T-helper 2 cell (primary cell): ENCODE measurements at places on chromosomes 5 and 9.

DNA sequence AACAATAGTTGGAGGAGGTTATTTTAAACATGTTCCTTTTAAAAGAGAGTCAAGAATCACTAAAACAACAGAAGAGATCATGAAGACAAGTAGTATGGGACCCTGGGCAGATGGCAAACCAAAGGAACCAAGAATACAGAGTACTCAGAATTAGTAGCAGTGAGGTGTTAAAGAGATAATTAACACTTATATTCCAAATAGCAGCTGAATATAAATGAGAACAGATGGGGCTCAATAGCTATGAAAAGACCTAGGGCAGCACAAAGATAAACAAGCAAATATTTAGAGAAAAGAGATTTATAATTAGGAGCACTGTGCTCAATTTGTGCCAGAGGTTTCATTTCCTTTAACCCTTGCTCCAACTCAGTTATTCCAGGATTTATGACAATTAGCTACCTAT is 159.1 kb downstream of the FAM114A2 start:
- no peak for DNase-seq

DNA sequence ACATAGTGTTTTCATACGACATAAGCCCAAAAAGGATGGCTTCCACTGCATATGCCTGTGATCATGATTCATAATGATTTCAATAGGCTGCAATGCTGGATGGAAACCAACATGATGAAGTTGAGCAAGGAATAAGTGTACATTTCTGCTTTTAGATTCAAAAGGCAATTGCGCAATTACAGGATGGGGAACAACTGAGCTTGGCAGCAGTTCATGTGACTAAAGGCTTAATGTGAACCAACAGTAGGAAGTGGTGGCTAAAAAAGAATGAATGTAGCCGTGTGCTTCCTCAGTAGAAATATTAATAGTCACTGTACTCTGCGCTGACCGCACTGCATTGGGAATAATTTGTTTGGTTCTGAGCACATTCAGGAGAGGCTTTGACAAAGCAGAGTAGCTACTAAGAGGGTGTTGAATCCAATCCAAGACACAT is 51.2 kb downstream of the SLC1A3 start:
- no peak for DNase-seq

GRCh38 chr5:21184581-21184980 is 1196.6 kb upstream of the CDH18 start:
- no peak for DNase-seq

DNA sequence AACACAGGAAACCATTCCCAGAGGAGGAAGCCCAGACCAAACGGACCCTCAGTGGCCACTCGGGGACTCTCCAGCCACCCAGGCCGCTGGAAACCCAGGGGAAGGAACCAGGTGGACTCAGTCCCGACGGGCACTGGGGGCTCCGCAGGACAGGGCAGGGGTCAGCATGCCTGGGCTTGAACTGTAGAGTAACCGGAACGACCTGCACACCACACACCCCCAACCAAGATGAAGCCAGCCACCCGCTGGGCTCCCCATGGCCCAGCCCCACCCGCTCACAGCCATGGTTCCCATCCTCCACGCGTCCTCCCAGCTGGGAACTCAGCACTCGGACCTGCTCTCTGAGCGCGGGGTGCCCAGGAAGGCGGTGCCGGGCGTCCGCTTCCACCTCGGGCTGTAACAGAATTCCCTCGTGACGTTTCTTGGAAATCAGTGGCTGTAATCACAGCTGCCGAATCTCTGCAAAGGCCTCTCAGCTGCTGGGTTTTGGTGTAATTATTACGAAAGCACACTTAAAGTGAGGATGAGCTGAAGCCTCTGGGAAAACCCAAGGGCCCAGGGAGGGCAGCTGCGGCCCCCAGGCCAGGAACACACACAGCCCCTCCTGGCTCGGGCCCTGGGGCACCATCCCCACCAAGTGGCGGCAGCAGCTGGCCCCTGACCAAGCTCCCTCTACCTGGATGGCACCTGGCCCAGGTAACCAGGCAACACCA is 13.8 kb downstream of the NACC2 start:
- DNase-seq = no peak

DNA sequence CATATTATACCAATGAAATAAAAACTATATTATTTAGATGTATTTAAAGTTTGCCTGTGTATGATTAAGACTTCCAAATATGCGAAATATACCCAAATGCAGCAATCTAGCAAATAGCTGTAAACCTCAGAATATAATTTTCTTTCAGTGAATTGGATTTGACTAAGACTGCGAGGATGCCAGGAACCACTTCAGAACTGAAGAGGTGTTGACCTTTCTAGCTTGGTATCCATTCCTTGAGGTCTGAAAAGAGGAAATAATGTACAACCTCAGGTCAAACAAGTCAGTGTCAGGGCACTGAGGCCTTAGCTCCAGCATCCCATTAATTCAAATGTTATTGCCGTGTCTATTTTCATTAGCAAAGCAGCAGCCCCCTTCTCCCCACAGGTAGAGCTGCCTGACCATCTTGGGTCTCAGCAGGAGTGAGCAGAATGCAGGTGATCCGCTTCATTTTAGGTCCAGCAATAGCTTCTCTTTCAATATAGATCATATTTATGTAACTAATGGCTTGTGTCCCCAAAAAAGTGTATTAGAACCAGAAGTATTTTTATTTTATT is 100.0 kb downstream of the KIAA1958 start:
- no peak for DNase-seq

GRCh38 chr9:86891091-86891490 is 56.2 kb downstream of the GAS1 start:
- no peak for DNase-seq
